ENCODE measurements at places on chromosomes 4 and X.

DNA sequence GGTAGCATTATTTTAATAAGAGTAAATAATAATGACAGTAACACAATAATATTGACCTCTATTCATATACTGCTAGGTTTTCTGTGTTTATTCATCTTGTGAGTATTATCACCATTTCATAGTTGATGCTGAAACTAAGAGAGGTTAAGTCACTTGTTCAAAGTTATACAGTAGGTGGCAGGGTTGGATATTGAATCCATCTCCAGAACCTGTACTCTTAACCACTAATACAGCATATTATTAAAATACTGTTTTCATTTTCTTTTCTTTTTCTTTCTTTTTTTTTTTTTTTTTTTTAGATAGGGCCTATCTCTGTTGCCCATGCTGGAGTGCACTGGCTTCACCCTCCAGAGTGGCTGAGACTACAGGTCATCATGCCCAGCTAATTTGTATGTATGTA lies 7.1 kb upstream of the ELF2 start:
- DNase-seq: no peak

- DNase-seq: peak; percentile 75
Measured at GRCh38 chrX:119482481-119483480, 14.5 kb downstream of the SLC25A5 start.

DNA sequence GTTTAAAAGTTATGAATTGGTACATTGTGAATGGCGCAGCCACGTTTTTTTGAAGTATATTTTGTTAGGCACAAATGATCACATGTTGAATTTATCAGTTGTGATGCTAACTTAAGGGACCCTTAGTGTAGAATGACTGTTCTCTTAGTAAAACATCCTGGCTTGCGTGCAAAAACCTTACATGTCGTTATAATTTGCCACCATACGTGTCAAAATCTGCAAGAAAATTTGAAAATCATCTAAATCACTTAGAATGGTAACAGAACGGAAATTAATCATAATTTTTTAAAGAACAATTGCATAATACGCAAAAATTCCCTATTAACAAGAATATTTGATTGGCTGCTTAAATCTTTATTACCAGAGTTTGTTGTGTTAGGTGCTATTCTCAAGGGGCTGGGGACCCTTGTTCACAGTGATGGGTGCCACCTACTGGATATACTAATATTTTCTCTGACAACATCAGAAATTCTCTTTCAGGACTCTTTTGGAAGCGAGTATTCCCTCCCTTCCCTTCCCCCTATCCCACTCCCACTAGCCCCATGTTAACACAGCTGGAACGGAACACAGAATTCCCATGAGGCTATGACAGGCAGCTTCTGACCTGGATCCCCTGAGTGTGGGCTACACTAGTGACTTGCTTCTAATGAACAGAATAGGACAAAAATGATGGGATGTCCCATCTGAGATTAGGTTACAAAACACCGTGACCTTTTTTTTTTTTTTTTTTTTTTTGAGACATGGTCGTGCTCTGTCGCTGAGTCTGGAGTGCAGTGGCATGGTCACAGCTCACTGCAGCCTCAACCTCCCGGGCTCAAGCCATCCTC lies 71.8 kb downstream of the SUPT20HL2 start:
- no peak for DNase-seq

DNA sequence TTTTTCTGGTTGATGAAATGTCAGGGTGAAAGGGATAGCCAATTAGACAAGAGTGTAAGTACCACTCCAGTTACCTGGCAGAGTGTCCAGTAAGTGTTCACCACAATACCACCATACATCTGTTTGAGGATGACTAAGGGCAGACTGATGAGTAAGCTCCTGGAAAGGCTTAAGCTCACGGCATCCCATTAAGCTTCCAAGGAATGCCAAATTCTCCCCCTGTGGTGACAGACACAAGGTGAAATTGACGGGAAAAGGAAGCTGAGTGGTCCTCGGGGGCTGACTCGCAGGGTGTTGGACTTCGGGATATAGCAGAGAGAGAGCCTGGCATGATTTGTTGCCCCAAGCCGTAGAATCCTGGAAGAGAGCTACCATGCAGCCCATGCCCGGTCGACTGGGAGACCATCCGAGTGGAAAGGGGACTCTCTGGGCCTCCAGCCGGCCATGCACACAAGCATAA lies 7.6 kb upstream of the BST1 start:
- no peak for DNase-seq

- no peak for DNase-seq
Measured at GRCh38 chr4:56787380-56787779, 34.1 kb downstream of the SPINK2 start.

DNA sequence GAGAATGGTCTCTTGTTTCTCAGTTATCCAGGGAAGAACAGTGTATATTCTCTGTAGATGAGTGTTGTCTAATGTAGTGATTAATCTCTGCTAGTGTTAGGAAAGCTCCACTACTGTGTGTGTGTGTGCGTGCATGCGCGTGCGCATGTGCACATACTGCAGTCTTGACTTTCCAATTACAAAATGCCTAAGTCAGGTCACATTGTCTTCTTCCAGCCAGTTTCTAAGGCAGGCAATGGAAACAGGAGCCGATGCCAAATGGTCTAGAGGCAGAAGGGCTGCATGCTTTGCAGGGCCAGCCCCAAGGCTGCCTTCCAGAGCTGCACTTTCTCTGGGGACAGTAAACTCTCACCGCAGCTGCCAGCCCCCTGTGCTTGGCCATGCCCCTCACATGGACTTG lies 30.5 kb upstream of the NAP1L5 start:
- DNase-seq: peak; percentile 81

- DNase-seq: no peak
Measured at GRCh38 chr4:169115897-169116254, 105.8 kb upstream of the CBR4 start.

DNA sequence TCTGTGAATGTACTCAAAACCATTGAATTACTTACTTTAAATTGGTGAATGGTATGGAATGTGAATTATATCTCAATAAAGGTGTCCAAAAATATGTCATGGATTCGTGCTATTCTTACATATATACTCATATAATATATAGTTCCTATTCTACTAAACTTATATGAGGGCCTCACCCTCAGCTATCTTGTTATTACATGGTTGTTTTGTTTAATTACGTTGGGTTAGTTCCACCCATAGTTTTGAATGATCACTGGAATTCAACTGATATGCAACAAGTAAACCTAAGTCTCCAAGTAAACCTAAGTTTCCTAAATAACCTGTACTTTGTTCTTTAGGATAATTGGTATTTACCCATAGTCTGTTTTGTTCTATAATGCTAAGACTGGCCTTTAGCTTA lies 30.6 kb upstream of the CD99L2 start:
- no peak for DNase-seq

GRCh38 chr4:8194306-8195242 lies 4.5 kb upstream of the SH3TC1 start:
- no peak for DNase-seq

DNA sequence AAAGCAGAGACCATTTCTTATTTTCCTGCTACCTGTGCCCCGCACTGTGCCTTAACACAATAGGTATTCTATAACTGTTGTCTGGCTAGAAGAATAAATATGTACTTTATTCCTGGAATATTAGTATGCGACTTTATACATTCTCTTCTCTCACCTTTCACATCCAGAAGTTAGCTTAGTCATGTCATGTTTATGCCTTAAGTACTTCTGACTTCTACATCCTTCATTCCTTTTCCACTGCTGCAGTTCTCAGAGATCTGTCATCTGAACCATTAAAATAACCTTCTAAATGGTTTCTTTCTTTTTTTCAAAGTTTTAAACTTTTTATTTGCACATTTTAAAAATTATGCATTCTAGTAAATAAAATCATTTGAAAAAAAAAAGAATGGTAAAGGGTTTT lies 34.4 kb downstream of the KIF4A start:
- no peak for DNase-seq

- no peak for DNase-seq
Measured at GRCh38 chr4:24274381-24274941, 309.9 kb downstream of the DHX15 start.

DNA sequence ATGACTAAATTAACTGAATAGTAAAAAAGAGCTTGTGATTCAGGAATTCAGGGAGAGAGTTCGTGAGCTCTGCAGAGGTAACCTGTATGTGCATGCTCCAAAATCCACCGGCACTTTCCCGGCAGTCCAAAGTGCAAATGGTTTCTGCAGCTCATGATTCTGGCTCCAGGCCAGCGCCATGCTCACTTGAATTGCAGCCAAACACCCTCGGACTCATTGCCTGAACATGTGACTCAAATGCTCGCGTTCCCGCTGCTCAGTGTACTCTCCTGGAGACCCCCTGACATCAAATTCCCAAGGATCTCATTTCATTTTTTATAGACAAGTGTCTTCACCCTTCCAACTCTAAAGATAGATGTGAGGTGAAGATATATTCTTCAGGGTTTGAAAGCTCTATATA lies 44.1 kb upstream of the SH3RF1 start:
- DNase-seq: peak; percentile 73

GRCh38 chr4:53928825-53929224 lies 135.6 kb downstream of the CHIC2 start:
- no peak for DNase-seq

DNA sequence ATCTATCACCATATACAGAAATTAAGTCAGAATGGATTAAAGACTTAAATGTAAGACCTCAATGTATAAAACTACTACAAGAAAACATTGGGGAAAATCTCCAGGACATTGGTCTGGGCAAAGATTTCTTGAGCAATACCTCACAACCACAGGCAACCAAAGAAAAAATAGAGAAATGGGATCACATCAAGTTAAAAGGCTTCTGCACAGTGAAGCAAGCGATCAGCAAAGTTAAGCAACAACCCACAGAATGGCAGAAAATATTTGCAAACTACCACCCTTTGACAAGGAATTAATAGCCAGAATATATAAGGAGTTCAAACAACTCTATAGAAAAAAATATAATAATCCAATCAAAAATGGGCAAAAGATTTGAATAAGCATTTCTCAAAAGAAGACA lies 236.9 kb upstream of the EMCN start:
- no peak for DNase-seq

DNA sequence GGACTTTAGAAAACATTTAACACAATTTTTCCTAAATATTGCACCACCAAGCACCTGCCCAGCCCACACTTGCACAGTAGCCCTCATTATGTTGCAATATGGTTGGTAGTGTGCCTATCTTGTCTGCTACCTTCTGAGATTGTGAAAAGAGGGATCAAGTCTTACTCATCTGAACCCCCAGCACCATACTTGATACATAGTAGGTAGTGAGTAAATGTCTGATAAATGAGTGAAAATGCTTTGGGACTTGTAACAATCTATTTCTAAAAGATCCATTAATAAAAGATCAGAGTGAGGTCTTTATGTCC lies 118.4 kb upstream of the MED14 start:
- DNase-seq: no peak

DNA sequence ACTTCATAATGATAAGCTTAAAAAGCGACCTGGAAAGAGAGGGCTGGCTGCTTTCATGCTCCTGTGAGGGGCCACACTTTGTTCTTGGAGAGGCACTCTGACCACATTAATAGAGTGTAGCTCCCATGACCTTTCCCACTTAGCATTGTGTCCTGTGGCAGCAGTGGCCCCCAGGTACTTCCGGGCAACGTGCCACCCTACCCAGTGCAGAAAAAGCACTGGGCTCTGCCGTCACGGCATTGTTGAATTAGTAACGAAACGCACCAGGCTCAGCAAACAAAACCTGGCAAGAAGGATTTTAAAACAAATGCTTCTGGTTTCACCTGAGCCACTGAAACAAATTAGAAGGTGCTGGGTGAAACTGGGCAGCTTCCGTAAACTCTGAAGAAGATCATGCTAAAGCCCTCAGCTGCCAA lies 5.4 kb upstream of the SORBS2 start:
- no peak for DNase-seq

- DNase-seq: no peak
Measured at GRCh38 chr4:109755656-109756055, 25.8 kb upstream of the PLA2G12A start.

DNA sequence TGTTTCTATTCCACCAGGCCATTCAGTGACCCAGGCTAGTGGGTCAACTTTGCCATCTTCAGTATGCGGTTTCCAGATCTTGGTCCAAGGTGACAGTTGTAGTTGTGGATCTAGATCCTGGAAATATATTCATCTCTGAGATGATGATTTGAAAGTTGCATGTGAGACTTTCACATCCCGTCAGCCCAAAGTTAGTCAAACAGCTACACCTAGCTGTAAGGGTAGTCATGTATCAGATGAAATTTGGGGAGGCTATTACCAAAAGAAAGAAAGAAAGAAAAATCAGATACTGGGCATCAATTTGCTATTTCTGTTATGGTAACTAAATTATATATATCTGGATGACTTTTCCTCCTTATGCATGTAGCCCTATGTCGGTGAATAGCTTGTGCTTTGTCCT lies 259.4 kb upstream of the ARX start:
- DNase-seq: no peak

DNA sequence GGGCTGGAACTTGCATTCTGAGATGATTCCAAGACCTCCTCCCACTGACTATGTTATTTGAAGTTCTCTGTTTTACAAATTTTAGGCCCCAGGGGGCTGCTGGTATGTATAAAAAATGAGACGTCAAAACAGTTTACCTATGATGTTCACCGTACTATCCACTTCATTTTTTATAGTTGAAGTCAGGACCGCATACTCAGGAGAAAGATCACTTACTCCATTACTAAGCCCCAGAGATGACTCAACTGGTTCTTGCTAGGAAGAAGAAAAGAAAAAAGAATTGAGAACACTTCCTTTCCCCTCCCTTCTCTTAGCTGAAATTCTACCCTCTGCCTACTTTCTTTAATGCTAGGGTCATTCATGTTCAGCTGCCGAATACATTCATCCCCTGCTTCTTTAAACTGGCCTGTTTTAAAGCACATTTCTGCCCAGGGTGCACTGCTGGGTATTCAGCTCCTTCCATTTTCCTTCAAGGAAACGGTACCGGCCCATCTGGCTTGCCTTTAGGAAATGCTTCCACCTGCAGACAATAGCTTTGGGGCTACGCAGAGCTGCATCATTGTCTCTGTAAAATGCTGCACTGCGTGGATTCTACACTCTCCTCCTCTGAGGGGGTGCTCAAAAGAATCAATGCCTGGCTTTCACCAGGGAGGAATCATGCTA lies 66.2 kb downstream of the IRF2 start:
- no peak for DNase-seq

GRCh38 chrX:136880003-136880451 lies 498 bp downstream of the RBMX start:
- DNase-seq: no peak

GRCh38 chr4:157768419-157768818 lies 404.4 kb downstream of the GASK1B start:
- no peak for DNase-seq

DNA sequence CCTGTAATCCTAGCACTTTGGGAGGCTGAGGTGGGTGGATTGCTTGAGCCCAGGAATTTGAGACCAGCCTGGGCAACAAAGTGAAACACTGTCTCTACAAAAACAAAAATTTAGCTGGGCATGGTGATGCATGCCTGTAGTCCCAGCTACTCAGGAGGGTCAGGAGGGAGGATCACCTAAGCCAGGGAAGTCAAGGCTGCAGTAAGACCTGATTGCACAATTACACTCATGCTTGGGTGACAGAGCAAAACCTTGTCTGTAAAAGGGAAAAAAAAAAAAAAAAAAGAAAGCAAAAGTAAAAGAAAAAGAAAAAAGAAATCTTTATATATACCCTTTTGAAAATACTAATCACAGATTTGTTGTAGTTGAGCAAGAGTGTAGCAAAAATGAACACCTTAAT lies 801.0 kb upstream of the IGFBP7 start:
- no peak for DNase-seq

Data from tibial artery (tissue), 4 donors.